ENCODE measurements at places on chromosomes 1 and 21.

DNA sequence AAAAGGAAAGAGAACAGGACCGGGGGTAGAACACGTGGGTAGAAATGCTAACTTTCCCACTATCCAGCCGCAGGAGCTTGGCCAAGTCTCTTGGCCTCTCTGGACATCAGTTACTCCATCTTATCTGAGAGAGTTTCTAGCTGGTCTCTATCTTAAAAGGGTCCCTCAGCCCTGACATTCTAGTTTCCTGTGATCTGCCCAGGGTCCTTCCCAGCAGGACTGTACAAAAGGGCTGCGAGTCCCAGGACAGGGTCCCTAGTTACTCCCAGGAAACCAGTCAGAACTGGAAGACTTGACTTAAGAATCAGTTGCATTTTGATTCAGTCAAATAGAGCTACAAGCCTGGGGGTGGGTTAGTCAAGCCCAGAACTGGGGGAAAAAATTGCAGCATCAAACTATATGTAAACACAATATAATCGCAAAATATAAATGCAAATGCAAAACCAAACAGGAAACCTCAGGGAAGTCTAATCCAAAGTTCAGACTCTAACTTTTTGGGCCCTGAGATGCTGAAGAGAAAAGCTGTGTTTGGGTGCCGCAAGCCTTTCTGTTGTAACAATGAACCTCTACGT, 2.9 kb downstream of the ASAP3 start:
- no peak for DNase-seq

DNA sequence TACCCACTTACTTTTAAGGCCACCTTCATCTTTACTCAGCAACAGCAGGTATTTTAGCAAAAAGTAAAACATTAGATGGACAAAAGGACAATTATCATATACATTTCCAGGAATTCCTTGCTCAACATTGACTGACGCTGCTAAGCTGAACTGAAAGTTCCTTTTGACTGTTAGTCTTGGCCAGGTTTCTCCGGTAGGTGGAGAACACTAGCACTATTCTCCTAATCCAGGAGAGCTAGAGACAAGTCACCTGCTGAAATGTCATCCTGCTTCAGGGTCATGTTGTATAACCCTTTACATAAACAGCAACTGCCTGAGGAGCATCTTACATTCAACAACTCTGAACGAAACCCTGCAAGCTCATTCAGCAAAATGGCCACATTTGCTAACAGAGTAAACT, 109.0 kb upstream of the ESRRG start:
- no peak for DNase-seq

DNA sequence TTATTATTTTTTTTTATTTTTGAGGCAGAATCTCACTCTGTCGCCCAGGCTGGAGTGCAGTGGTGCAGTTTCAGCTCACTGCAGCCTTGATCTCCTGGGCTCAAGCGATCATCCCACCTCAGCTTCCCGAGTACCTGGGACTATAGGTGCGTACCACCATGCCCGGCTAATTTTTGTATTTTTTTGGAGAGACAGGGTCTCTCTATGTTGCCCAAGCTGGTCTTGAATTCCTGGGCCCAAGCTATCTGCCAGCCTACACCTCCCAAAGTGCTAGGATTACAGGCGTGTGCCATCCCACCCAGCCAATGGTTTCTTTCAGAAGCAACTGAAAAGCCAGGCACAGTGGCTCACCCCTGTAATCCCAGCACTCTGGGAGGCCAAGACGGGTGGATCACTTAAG, 2.3 kb downstream of the KRTCAP2 start:
- no peak for DNase-seq

DNA sequence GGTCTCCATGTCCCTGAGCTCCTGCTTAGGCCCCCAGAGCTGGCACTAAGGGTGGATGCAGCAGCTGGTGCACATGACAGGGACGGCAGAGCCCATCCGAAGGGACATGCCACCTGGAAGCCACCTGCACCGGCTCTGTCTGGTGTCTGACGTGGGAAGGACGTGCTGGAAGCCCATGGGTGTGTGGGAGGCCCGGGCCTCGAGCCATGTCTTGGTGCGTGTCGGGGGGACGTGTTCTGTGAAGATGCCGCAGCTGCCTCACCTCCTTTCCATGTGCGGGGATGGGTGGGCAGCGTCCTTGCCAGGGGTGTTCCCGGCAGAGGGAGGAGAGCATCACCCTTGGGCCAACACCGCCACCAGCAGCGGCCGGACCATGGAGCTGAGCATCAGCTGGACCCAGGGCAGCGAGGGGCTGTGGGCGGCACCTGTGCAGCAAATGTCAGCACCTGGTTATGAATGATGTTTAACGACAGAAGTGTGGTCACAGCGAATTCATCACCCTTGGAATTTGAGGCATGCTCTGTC, 15.5 kb upstream of the POFUT2 start:
- DNase-seq, result no peak

- DNase-seq, result no peak
Observed at GRCh38 chr1:100028765-100029164, 59.0 kb downstream of the SLC35A3 start.

GRCh38 chr1:156664046-156664766, 13.0 kb downstream of the NES start:
- no peak for DNase-seq

DNA sequence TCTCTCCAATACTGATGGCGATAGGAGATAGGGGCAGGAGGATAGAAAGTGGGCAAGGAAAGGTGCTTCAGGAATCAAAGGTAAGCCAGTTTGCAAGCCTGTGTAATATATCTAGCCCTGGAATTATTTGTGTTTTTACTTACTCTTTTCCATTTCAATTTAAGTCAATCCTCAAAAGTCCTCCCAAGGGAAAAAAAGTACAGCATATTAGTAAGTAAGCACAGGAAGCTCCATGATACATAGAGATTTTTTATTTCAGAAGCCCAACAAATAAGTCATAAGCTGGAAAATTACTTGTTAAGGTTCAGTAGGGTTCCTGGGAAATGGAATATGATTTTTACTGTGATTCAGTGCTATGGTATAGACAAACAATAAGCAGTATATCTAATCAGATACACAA, 337.7 kb upstream of the DUSP10 start:
- no peak for DNase-seq

DNA sequence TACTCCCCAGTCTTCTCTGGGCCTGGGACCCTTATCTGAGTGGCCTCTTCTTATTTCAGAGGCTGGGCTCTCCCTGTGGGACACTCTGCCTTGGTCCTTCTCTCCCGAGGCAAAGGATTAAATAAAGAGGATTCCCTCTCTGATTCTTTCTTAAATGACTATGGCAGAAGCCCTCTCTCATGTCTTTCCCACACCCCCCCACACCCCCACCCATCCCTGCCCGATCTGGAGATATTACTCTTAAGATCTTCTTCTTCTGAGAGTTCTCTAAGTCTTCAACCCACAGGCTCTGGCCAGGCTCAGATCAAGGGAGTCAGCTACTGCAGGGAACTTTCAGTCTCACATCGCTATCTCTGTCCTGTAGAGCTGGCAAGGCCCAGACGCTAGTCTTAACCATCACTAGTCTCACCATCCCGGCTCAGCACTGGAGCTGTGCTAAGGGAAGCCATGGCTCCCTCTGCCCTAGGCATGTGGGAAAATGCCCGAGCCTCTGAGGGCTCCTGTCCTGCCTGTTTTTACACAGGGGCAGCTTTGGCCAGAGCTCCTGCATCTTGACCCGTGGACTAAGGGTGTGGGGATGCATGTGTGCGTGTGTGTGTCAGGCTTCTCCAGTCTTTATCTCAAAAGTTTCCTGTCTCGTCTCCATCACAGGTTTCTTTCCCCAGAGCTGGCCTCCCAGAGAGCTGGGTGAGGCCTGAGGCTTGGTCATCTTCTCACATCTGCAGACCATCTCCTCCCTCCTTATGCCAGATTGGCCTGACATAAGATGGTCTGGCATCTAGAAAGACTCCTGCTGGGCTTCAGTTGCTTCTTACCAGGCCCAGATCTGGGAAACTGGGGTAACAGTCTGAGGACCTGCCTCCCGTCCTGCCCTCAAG, 36.7 kb downstream of the LGR6 start:
- DNase-seq, result no peak

DNA sequence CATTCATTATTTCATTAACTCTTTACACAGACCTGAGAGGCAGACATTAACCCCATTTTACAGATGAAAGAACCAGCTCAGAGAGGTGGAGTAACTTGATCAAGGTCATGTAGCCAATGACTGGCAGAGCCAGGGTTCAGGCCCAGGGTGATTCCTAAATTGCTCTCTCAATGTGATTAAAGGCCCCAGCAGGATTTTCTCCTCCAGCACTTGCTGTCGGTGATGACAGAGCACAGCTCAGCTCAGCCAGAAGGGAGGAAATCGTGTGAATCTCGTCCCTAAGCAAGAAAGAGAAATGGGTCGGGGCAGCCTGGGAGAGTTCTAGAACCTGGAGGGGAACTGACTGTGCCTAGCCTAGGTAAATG, 19.5 kb upstream of the RNF19B start:
- no peak for DNase-seq

DNA sequence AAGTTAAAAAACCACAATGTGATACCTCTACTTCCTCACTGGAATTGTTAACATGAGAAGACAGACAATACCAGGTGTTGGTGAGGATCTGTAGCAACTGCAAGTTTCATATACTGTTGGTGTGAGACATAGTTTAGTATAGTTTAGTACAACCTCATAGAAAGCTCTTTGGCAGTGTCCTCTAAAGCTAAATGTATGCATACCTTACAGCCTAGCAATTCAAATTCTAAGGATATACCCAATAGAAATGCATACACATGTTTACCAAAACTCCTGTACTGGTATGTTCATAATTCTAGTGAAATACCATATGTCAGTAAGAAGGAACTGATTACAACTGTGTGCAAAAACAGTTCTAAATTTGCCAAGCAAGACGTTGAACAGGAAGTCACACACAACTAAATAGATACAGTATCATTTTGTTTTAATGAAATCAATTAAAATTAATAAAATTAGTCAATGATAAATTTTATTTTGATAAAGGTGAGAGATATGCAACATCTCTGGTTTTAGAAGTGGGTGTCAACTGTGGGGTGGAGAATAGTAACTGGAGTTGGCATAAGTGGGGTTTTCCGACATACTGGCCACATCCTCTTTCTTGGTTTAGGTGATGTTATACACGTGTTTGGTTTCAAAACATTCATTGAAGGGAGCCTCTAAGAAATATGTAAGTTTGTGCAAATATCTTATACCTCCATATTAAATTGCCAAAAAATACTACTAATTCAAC, 450.7 kb downstream of the PTPRC start:
- DNase-seq, result peak; percentile 29

GRCh38 chr21:45868488-45868887, 113.1 kb upstream of the COL6A1 start:
- DNase-seq, result no peak

GRCh38 chr1:154466206-154466605, 35.8 kb upstream of the TDRD10 start:
- no peak for DNase-seq

- DNase-seq, result no peak
Observed at GRCh38 chr21:42845296-42845965, 33.9 kb downstream of the WDR4 start.

DNA sequence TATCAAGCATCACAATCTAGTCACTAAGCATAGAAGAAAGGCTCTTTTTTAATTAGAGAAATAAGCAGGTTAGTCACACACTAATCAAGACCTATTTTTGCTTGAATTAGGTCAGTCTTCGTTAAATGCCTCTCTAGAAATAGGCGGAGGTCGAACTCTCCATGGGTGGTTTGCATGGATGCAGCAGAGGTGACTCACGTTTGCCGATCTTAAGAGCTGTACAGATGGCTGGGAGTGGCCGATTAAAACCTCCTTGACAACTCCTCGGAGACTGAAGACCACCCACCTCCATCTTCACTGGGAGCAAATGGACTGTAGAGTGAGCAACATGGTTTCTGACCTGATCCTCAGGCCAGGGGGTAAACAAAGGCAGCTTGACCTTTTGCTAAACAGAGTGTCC, 249.3 kb downstream of the ZNF648 start:
- no peak for DNase-seq

GRCh38 chr1:235851939-235852338, 14.8 kb downstream of the LYST start:
- DNase-seq, result no peak

GRCh38 chr1:229661022-229661877, 35.2 kb downstream of the URB2 start:
- DNase-seq, result peak; percentile 78

DNA sequence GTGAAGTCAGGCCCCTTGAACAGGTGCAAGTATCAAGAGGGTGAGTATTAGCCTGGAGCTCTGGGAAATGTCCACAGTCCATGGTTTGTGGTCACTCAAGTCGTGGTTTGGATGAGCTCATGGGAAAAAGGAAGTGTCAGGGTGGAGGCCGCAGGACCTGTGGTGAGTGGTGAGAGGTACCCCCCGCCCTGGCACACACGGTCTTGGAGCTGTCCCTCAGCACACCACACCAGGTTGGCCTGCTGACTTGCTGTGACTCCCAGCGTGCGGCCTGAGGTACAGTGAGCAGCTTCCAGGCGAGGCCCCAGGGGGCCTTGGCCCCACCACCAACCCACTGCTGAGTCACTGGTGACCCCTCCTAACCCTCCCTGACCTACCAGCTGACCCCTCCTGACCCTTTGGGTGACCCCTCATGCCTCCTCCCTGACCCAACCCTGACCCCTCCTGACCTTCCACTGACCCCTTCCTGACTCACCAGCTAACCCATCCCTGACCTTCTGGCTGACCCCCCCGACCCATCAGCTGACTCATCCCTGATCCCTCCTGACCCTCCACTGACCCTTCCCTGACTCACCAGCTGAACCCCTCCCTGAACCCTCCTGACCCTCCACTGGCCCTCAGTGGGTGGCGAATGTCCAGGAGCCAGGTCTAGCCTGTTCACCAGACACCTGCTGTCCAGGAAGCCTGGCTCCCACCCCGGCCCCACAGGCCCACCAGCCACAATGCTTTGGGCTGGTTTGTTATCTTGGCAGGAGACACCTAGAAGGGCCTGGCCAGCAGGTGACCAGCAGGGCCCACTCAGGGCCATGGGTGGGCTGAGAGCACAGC, 34.8 kb upstream of the RNF187 start:
- DNase-seq, result no peak

DNA sequence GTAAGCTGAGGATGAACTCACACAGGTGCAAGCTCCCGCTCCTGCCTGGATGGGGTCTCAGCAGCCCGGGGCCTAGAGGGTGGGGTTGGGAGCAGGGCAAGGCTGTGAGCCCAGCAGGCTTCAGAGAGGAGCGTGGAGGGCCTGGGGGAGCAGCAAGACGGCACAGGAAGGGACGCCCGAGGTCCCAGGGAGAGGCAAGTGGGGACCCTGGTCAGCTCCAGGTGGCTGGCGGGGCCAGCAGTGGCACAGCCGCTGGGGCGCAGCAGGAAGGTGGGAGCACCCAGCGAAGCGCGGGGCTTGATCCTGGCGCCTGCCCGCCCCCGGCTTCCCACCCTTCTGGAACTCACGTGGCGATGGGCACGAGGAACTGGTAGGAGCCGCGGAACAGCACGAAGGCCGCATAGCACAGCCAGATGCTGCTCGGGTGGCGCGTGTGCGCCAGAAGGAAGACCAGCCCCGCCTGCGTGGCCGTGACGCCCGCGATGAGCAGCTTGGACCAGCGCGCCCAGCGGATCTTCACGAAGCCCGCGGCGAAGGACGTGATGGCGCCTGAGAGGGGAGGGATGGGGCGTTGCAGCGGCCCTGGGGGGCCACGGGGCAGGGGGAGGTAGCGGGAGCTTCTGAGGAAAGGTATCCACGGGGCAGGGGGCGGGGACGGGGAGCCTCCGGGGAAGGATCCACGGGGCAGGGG, 11.7 kb downstream of the SLC19A1 start:
- DNase-seq, result peak; percentile 1

GRCh38 chr1:58395355-58395754, 151.2 kb downstream of the OMA1 start:
- DNase-seq, result no peak
